Thymus (tissue), 14 donors: ENCODE measurements at places on chromosomes 7 and 10. TPM values are rescaled to one million over a fixed set of nuclear protein-coding genes. Genes with fewer than 3 reads are reported as not detected.

- peaks cover 3% of the 10 kb centered on the region for H3K36me3 ChIP-seq
- H3K27ac ChIP-seq: no peak overlapping the region
- H3K27me3 ChIP-seq: no peaks in the 10 kb centered on the region
- no peaks in the 10 kb centered on the region for H3K4me1 ChIP-seq
- no peak for DNase-seq
These were observed 170.9 kb upstream of the AOAH start for GRCh38 chr7:36895192-36895591.

GRCh38 chr10:5411941-5412276 lies 448 bp upstream of the NET1 start:
- H3K36me3 ChIP-seq: no peaks in the 10 kb centered on the region
- no peak overlapping the region for H3K27ac ChIP-seq
- H3K27me3 ChIP-seq: no peaks in the 10 kb centered on the region
- DNase-seq: no peak
- H3K4me3 ChIP-seq: peak overlapping the region; percentile 61

DNA sequence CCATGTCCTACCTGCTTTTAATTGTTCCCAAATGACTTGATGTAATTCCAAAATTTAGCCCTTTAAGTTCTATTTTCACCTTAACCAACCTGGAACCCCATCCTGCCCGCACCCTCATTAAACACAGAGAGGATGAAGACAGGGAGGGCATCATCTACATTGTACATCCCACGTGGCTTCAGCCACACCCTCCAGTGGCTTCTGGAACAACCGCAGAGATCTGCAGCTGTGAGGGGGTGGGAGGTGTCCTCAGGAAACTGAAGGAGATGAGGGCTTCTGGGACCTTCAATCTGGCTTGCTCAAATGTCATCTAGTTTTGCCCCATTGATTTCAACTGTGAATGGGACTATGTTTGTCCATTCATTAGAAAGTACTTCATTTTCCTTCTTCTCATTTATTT lies 39.0 kb downstream of the AKR1B1 start:
- H3K36me3 ChIP-seq: no peaks in the 10 kb centered on the region
- H3K27me3 ChIP-seq: no peaks in the 10 kb centered on the region
- DNase-seq: no peak
- no peak overlapping the region for H3K27ac ChIP-seq
- no peak overlapping the region for H3K4me3 ChIP-seq
- peaks cover 9% of the 10 kb centered on the region for H3K4me1 ChIP-seq

DNA sequence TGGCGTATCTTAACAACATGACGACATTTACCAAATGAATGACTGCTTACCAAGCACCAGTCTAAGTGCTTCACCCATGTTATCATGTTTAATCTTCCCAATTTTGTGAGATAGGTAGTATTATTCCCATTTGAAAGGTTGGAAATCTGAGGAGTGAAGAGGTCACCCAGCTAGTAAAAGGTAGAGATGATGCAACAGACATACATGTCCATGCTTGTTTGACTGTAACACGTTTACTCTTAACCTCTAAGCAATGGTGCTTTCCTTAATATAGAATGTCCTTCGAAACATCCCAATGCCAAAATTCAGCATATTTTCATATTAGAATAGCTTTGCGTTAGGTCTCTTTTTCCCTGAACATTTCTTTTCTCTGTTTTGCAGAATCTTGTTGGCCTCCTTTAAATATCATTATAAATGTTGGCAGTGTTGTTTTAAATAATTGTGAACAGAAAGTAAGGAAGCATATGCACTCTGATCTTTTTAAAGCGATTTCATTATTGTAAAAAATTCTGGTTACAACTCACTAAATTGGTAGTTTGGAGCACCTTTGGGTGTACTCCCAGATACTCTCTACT lies 722.8 kb downstream of the AUTS2 start:
- H3K27me3 ChIP-seq: no peaks in the 10 kb centered on the region
- no peaks in the 10 kb centered on the region for H3K36me3 ChIP-seq
- no peak overlapping the region for H3K4me3 ChIP-seq

DNA sequence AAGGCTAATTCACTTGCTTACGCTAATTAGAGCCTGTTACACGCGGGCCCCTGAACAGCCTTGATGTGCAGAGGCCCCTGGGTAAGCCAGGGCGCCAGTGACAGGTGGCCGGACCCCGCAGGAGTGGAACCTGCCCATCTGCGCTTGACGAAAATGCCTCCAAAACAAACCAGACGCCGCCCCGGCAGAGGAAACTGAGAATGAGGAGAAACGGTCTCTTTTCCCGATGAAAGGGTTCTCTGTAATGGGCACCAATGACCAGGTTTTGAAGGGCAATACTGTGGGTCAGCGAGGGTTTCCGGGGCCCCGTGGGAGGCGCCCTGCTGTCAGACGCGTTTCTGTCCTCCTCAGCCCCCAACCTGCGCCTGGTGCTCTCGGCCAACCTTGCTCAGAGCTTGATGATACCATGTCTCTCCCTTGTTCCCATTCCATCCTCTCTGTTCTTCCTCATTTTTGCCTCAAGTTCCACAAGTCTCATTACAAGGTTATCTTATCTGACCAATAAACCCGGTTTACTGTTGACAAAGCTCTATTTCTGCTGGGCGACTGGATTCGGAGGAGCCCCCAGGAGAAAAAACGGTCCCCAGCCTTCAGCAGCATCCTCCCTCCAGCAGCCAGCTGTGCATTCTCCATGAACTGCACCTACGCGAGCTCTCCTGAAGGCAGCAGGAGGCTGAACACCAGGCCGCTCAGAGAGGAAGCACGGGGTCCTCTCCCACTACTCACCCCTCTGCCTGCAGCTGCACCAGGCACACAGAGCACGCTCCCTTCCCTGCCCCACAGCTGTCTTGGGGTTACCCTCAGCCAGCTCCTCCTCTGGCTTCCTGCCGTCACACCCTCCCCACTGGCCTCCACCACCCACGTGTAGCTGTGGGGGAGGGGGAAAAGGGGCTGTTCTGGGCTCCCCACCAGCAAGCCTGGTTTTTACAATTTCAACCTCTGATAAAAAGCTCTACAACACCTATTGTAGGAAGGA lies 202.0 kb downstream of the MAD1L1 start:
- H3K27me3 ChIP-seq: no peaks in the 10 kb centered on the region
- peaks cover 5% of the 10 kb centered on the region for H3K36me3 ChIP-seq
- peak overlapping the region; percentile 77 for H3K27ac ChIP-seq
- DNase-seq: peak; percentile 92
- H3K4me3 ChIP-seq: no peak overlapping the region

- no peaks in the 10 kb centered on the region for H3K4me1 ChIP-seq
- no peaks in the 10 kb centered on the region for H3K36me3 ChIP-seq
- H3K4me3 ChIP-seq: no peak overlapping the region
- no peak for DNase-seq
These were observed 47.7 kb upstream of the HSPB1 start for GRCh38 chr7:76254781-76255180.

GRCh38 chr10:35075228-35075627 lies 14.9 kb downstream of the CUL2 start:
- no peak overlapping the region for H3K27ac ChIP-seq
- H3K36me3 ChIP-seq: peaks cover 4% of the 10 kb centered on the region
- H3K27me3 ChIP-seq: no peaks in the 10 kb centered on the region
- no peak overlapping the region for H3K4me3 ChIP-seq
- H3K4me1 ChIP-seq: no peaks in the 10 kb centered on the region

GRCh38 chr10:122509323-122509722 lies 48.0 kb downstream of the HTRA1 start:
- no peak overlapping the region for H3K27ac ChIP-seq
- H3K4me1 ChIP-seq: peaks cover 1% of the 10 kb centered on the region
- no peaks in the 10 kb centered on the region for H3K27me3 ChIP-seq
- DNase-seq: no peak
- H3K4me3 ChIP-seq: no peak overlapping the region

DNA sequence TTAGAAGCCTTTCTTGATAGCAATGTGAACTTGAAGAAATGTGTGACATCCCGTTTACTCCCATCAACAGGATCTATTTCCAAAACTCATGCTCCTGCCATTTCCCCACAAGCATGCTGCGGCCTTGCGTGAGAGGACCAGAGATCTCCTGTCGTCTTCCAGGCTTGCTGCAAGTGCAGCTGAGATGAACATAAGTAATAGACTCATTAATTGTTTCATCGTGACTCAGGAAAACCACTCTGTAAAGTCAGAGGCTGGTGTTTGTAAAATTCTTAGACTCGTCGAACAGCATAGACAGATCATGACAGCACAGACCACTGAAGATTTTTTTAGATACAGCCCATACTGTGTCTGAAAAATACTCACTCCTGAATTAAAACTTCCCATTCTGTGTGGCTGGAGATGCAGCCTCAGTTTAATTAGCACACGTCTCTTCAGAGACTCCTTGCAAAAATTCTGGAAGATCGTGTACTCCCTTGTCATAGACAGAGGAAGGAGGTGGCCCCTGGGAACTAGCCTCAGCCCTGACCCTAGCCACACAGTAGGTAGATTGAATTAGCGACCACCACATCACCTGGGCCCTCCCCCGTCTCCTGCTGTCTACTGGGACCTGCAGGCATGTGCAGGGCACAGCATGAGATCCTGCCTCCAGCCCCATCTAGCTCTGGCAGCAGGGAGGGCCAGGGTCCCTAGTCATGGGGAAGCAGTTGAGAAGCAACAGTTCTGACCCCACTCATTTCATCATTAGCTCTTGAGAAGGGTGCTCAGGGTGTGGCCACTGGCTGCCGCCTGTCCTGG lies 226.0 kb downstream of the CELF2 start:
- H3K27me3 ChIP-seq: no peaks in the 10 kb centered on the region
- H3K27ac ChIP-seq: no peak overlapping the region
- peaks cover 61% of the 10 kb centered on the region for H3K4me1 ChIP-seq
- no peak for DNase-seq
- no peak overlapping the region for H3K4me3 ChIP-seq

- H3K27me3 ChIP-seq: no peaks in the 10 kb centered on the region
- H3K4me1 ChIP-seq: peaks cover 21% of the 10 kb centered on the region
- no peak for DNase-seq
- no peaks in the 10 kb centered on the region for H3K36me3 ChIP-seq
These were observed 96.0 kb downstream of the VIPR2 start for GRCh38 chr7:159048656-159049055.

DNA sequence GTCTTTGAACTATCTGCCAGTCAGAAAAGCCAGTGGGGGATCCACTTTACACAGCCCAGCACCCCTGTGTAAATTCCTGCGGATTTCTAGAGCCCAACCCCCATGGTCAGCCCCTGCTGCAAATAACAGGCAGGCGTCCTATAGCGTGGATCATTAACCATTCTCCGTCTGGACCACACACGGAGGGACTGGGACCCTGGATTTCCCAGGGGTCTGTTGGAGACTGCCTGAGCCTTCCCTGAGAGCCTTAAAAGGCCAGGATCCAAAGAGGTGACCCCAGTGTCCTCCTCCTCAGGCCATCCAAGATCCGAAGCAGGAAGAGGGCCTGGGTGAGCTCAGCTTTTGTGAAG lies 11.2 kb upstream of the GRID1 start:
- H3K36me3 ChIP-seq: no peaks in the 10 kb centered on the region
- H3K27me3 ChIP-seq: peaks cover 9% of the 10 kb centered on the region
- H3K27ac ChIP-seq: no peak overlapping the region
- H3K4me1 ChIP-seq: peaks cover 3% of the 10 kb centered on the region

DNA sequence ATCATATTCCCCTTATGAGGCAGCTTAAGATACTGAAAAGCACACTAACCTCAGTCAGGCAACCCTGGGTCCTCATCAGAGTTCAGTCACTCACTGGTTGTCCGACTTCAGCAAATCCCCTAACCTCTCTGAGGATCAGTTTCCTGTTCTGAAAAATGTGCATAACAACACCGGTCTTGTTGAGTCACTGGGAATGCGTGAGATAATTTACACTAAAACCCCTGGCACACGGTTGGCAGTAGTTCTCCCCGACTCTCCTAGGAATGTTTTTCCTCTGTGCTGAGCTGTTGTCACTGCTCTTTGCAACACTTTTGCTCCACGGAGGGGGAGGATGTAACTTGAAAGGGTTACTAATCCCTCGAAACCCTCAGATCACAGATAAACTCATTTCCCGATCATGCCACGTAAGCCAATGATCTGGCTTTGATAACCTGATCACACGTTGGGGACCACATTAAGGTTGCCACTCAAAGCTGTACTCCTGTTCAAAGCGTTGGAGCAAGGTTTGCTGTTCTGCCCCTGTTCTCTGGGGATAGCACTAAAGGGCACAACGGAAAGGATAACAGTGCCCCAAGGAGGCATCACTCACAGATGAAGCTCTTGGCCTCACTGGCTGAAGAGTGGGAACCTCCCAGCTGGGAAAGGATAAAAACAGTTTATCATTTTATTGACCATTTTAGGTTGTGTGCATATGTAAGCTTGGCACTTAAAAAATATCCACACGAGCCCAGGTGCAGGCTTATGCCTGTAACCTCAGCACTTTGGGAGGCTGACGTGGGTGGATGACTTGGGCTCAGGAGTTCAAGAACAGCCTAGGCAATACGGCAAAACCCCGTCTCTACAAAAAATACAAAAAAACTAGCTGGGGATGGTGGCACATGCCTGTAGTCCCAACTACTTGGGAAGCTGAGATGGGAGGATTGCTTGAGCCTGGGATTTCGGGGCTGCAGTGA lies 5.0 kb upstream of the RBM17 start:
- no peaks in the 10 kb centered on the region for H3K27me3 ChIP-seq
- no peaks in the 10 kb centered on the region for H3K36me3 ChIP-seq
- H3K4me1 ChIP-seq: peaks cover 11% of the 10 kb centered on the region

DNA sequence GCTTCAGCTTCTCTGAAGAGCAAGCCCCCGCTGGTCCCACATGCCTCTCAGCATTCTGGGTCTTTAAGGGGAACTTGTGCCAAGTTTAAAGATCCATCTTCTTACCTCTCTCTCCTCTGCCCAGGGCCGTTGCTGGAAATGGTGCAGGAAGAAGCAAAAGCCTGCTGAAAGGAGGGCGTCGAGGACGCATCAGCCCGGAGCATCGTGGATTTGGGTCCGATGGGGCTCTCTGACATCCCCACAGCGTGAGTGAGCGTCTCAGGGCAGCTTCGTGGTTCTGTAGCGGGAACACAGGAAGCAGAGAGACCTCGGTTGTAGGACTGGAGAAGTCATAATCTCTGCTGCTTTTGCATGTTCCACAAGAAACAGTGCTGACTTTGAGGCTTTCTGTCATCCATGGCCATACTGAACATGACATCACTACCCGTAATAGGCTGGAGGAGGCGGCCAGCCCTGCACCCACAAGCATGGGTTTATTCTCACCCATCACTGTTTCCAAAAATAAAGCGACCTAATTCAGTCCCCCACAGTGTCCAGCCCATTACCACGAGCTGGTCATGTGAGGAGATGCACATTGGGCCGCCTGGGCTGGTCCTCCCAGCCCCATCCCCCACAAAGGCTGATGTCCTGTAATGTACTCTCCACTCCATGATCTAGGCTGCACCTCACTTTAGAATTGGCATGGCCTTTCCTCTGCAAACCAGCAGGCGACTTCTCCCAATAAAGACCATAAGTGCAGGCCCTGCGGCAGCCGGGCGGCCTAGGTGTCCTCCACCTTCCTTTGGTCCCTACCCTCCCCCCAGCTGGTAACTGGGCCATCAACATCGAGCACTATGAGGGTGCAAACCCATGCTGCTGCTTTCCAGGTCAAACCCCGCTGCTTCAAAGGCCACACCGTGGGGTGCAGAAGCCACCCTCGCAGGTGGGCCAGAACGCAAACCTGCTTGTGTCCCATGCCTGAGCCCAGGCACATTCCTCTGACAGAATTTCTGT lies 276.9 kb downstream of the TNS3 start:
- H3K27me3 ChIP-seq: no peaks in the 10 kb centered on the region
- no peak overlapping the region for H3K4me3 ChIP-seq
- DNase-seq: no peak
- no peaks in the 10 kb centered on the region for H3K36me3 ChIP-seq

LLCFC1 gene
- polyA plus RNA-seq: not detected

GNG11 gene
- polyA plus RNA-seq: 28.6 TPM

ARMC3 gene
- 0.11 TPM for polyA plus RNA-seq

STRIP2 gene
- 1.4 TPM for polyA plus RNA-seq

PAXIP1 gene
- 24.8 TPM for polyA plus RNA-seq
